ENCODE measurements at places on chromosomes 3 and 15.

DNA sequence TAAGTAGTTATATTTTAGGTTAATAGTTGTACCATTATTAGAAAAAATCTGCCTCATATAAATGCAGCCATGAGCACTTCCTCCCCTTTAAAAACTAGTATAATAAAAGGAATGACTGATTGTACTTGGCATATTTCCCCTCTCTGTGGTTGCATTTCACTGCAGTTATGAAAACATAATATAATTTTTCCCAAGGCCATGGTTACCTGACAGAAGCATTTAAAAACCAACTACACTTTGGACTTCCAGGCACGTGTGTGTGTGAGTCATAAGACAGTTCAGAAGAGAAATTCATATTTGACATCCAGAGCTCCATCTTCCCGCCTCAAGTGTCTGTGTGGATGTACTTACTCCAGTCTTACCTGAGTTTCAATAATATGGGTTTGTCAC is 828.2 kb upstream of the CFAP20DC start:
- no peak for DNase-seq

GRCh38 chr15:78102741-78103140 is 10.4 kb downstream of the SH2D7 start:
- no peak for DNase-seq

DNA sequence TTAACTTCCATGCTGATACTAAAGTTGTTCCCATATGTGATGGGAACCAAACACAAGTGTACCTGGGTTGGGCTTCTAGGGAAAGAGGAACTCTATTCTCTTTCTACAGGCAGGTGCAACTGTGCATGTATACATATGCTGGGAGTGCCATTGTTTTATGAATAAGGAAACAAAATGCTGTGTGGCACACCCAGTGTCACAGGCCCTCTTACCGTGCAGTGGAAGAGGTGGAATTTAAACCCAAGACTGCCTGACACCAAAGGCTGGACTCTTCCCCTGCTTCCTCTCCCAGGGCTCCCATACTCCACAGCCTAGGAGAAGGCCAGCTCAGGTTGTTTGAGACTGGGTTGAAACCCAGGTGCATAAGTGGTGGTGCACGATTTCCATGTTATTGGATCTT is 1.9 kb upstream of the FETUB start:
- DNase-seq = no peak

DNA sequence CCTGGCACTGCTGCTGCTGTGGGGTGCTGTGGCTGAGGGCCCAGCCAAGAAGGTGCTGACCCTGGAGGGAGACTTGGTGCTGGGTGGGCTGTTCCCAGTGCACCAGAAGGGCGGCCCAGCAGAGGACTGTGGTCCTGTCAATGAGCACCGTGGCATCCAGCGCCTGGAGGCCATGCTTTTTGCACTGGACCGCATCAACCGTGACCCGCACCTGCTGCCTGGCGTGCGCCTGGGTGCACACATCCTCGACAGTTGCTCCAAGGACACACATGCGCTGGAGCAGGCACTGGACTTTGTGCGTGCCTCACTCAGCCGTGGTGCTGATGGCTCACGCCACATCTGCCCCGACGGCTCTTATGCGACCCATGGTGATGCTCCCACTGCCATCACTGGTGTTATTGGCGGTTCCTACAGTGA is 2.1 kb downstream of the GRM2 start:
- DNase-seq = no peak
